T-helper 1 cell treated with Interleukin-12 subunit alpha and Interleukin-12 subunit beta and Interleukin-4 antibody, amounts not matched to agents 30 ng/mL and 1 ng/mL, for 36 hours (primary cell): ENCODE measurements at places on chromosomes 1 and 21. TPM values are rescaled to one million over a fixed set of nuclear protein-coding genes. Genes with fewer than 3 reads are reported as not detected.

Gene SPRR3
- total RNA-seq: not detected in 2 replicates

Gene IPP
- 12.5 and 14.0 TPM in 2 replicates for total RNA-seq

Gene CLCA2
- not detected in 2 replicates for total RNA-seq

Gene IGSF21
- not detected in 2 replicates for total RNA-seq

Gene DCDC2B
- 0.22 TPM in 1 of 2 replicates, not detected in the other for total RNA-seq

Gene TMEM61
- total RNA-seq: not detected in 2 replicates

Gene NEK2
- 25.7 and 26.1 TPM in 2 replicates for total RNA-seq

Gene SLAMF8
- total RNA-seq: 0.83 and 1.4 TPM in 2 replicates

Gene ISG15
- total RNA-seq: 210 and 211 TPM in 2 replicates

Gene LIPI
- total RNA-seq: not detected in 2 replicates

Gene PLA2G2D
- total RNA-seq: not detected in 2 replicates

Gene LCE1F
- total RNA-seq: not detected in 2 replicates

Gene CHD5
- total RNA-seq: 2.3 TPM in 2 replicates

Gene CRYAA
- total RNA-seq: not detected in 2 replicates

Gene AIM2
- 11.6 and 13.8 TPM in 2 replicates for total RNA-seq

Gene RPE65
- not detected in 2 replicates for total RNA-seq

Gene HAO2
- total RNA-seq: not detected in 2 replicates

Gene SERTAD4
- not detected in 2 replicates for total RNA-seq

Gene RNU1-2
- 2,156 and 2,251 TPM in 2 replicates for total RNA-seq

Gene TNFRSF9
- 13.8 and 13.9 TPM in 2 replicates for total RNA-seq

Gene ADAMTS5
- total RNA-seq: not detected in 2 replicates

Gene HSD3B1
- total RNA-seq: not detected in 2 replicates
